NCI-H345 (cell line): ENCODE measurements at places on chromosomes 3 and 15.
A peak's percentile ranks its signal among the peaks of the same experiment; 100 is the strongest.

- no peak for DNase-seq
These were observed 256.4 kb upstream of the UBE2E1 start for GRCh38 chr3:23549148-23549910.

DNA sequence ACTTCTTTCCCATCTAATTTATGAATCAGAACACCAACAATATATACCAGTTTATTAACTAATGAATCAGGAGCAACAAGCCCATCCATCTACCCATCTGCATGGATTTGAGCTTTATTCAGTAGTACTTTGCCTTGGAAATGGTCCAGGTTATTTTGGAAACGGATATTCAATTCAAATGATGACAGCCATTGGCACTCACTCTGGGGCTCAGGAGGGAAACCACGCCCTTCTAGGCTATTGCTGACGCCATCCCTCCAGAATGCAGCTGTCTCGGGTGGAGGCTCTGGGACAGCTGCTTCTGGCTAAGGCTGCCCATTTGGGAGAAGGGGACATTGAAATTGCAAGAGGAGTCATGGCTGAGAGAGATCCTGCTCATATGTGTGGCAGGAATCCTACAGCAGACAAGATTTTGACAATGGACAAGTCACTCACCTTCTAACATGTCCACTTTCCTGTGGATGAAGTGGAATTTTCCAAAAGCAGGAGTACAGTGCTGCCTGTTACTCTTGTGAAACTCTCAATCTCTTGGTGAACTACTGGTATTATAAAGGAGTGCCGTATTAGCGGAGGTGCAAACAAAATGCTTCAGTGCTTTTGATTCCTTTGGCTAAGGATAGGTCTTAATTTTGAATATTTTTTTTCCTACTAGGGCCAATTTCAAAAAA, 29.3 kb upstream of the TRAK1 start:
- DNase-seq: no peak

DNA sequence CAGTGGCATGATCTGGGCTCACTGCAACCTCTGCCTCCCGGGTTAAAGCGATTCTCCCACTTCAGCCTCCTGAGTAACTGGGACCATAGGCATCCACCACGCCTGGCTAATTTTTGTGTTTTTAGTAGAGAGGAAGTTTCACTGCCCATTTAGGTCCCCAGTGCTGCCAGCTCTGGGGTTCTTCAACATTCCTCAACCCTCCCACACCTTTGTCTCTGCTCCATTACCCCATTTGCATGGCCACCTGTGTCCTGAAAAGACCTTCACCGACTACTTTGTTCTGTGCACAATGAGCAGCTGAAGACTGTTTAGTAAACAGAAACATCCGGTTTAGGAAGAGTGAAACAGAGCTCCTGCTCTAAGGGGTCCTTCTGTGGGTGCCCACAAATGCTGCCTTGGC, 92.0 kb downstream of the FAM43A start:
- DNase-seq: no peak

DNA sequence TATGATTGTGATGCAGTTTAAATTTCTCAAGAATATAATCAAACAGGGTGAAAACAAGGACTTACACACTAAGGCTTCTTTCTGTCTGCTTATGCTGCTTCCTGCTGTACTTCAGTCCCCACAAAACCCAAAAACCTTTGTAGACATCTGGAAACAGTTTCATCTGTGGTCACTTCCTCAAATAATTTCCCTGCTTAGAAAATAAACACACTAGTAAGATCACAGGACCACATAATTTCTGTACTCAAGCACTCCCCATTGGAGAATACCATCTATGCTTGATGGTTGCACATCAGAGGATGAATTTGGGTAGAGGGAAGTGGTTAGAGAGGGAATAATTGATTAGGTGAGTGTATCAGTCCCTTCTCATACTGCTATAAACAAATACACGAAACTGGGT, 266.2 kb downstream of the LSAMP start:
- no peak for DNase-seq

- DNase-seq: no peak
These were observed 1.3 kb downstream of the SEMA7A start for GRCh38 chr15:74432271-74432967.

GRCh38 chr15:58401991-58402649, 29.7 kb upstream of the LIPC start:
- no peak for DNase-seq

DNA sequence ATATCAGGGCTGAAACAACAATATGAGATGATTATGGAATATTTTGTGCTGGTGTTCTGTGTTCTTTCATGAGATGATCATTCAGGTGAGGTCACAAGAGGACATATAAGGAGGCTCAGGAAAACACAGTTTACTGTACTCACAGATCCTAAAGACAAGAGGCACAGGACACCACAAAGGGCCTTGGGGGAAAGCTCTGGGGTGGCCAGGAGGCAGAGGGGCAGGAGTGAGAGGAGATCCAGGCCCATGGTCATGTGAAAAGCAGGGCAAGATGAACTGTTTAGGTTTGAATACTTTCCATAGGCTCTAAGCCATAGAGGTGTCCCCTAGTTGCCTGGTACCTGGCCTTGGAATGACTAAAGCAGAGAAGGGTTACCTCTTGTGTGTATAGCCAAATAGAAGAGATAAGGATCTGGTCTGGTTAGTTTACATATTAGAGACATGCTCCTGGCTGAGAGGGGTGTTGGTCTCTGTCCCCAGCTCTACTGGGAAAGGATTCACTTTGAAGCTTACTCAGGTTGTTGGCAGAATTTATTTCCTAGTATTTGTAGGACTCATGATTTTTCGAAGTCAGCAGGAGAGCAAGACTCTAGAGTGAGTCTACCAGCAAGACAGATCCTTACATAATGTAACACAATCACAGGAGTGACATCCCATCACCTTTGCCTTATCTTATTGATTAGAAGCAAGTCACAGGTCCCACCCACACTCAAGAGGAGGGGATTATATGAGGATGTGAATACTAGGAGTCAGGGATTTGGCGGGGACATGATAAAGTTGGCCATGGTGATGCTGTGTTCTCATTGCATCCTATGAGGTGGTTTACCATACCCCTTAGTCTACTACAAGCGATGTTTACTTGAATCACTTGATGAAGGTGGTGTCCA, 11.3 kb upstream of the TM4SF1 start:
- DNase-seq: no peak

DNA sequence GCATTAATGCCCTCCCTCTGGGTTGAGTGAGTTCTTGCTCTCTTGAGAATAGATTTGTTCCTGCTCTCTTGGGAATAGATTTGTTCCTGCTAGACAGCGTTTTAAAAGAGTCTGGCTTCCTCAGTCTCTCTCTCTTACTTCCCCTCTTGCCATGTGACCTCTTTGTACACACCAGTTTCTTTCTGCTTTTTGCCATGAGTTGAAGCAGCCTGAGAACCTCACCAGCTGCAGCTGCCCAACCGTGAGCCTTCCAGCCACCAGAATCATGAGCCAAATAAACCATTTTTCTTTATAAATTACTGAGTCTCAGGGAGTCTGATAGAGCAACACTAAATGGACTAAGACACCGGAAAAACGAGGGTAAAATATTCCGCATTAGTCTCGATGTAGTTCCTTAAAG, 253.6 kb downstream of the CNTN6 start:
- no peak for DNase-seq

GRCh38 chr15:101499863-101500713, 10.6 kb upstream of the PCSK6 start:
- DNase-seq: peak; percentile 1

DNA sequence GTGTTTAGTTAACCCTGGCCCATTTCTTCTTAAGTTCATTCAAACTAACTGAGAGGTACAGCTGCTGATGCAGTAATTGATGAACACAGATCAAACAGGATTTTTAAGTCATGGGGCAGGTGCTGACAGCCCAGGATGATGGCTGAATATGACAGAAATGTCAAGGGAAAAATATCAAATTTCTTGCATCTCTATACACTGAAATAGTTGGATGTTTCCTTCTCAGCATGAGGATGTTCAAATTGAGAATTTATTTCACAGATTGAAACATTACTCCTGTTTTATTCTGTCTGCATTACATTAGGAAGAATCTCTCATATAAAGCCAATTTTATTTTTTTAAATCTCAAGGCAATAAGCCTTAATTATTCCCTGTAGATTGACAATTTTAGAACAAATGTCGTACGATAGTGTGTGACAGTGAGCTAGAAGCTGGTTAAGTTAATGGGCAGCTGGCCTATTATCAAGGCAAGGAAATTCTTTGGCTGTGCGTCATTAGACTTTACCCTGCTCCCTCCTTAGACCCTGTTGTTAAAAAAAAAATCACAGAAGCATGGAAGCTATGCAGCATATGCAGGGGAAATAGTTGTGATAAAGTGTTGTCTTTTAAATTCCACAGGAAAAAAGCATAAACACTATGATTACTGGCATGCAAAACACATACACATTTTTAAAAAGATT, 183.8 kb upstream of the KCNMB2 start:
- DNase-seq: no peak

DNA sequence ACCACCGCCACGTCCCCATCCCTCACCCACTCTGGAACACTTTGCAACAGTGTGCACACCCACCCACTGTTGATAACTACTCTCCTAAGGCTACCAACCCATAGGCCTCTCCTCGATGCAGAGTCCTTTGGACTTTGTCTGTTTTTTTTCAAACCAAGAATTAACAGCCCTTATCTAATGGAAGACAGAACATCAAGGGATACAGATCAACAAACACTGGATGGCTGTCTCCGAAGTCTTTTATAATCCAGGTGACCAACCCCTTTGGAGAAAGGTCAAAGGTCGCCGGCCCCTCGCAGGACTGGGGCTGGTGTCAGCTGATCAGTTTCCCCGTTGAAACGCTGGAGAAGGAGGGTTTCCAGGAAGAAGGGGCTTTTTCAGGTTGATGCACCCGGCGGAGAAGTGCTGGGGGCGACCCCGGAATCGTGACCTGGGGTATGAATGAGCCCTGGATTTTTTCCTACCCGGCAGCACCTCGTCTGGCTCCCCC, 532 bp downstream of the B4GALT4 start:
- peak; percentile 37 for DNase-seq

GRCh38 chr3:20141316-20141715, 44.7 kb downstream of the SGO1 start:
- no peak for DNase-seq

GRCh38 chr15:84979651-84980050, 2.0 kb upstream of the PDE8A start:
- no peak for DNase-seq

GRCh38 chr15:51331141-51331540, 7.3 kb downstream of the CYP19A1 start:
- DNase-seq: no peak

- no peak for DNase-seq
These were observed 276.5 kb upstream of the P2RY1 start for GRCh38 chr3:152558386-152558785.

DNA sequence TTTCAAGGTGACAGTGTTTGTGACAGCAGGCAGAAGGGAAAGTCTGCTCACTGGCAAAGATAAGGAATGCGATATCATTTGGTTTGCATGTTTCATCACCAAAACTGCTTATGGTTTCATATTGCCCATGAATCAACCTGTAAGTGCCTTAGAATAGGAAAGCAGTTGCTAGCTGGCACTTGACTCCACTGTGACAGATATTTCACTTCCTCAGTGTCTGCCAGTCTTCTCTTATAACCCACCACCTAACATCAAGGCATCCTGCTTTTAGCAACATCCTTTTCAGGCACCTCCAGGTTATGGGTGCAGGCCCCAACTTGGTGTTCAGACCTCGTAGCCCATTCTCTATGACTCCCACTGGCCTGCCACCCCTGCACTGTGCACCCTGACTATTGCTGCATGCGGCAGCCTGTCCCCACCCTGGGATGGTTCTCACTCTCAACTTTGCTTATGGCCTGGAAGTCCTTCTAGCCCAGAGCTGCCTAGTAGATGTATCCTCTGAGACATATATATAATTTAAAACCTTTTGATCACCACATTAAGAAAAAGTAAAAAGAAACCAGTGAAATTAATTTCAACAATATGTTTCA, 154.4 kb upstream of the RARB start:
- no peak for DNase-seq

DNA sequence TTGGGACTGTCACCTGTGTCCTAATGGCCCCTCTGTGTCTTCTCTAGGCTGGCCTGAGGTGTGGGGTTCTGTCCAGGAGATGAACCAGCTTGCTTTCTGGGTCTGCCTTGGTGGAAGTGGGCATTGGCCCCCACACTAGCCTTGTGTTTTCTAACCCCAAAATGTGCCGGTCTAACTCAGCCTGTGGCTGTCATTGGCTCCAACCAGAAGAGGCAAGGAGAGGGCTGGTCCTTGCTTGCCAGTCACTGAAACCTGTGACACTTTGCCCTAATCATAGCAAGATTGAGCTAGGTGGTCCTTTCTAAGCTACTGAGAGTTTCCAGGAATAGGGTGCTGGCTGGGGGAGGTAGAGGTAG, 2.2 kb downstream of the C15orf39 start:
- DNase-seq: no peak

GRCh38 chr15:92091155-92091734, 237.7 kb downstream of the SLCO3A1 start:
- peak; percentile 42 for DNase-seq

DNA sequence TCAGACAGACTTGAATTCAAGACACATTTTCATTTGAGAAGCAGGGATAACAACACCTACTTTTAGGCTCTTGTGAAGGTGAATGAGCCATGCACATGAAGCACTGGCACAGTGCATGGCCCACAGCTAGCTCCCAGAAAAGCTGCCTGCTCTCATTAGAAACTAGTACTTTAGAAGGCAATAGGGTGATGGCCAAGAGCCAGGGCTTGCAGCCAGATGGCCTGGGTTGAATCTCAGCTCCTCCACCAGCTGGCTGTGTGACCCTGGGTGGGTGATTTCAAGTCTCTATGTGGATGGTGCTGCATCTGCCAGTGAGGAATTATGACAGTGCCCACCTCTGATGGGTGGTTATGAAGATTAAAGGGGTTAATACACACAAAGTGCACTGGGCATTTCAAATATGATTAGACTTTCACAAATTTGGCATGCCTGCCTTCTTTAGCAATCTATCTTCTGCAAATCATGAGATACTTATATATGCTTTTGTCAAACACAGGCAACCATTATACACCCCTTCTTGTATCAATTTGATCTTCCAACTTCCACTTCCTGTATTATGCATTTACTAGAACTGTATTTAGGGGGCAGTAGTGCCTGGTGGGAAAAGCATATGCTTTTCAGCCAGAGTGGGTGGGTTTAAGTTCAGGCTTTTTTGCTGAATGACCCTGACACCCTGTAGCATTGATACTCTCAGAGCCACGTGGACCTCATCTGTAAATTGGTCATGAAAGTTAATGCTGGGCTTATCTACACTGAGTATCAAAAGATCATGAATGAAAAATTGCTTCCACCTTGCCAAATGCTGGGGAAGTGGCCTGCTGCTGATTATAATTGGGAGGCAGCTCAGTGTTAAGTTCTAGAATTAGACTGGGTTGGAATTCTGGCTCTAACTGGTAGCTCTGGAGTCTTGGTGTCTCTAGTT, 34.7 kb upstream of the RBP1 start:
- no peak for DNase-seq

DNA sequence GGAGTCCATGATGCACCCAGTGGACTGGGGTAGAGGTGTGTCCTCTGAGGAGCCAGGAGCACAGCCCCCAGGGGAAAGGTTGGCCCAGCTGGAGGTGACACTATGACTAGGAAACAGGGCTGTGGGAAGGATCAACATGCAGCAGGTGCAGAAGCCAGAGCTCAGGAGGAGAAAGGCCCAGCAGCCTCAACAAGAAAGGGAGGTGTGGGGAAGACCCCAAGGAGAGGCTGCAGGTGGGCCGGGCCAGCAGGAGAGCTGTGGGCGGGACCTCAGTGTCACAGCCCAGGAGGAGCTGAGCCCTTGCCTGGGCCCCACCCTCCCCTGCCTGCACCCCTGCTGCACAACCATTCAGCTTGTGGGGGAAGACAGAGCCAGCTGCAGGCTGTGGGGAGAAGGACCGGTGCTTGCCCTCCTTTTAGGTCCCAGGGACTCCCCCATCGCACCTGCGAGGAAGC, 18.4 kb upstream of the KLF13 start:
- peak; percentile 72 for DNase-seq
